Activated CD4-positive, alpha-beta T cell treated with anti-CD3 and anti-CD28 coated beads, Interleukin-2, amount 10 ng/mL, durations not matched to agents 24 days and 14 days (primary cell): ENCODE measurements at places on chromosomes 6 and 20. TPM values are rescaled to one million over a fixed set of nuclear protein-coding genes. Genes with fewer than 3 reads are reported as not detected.

Gene IL17A
- not detected in 2 replicates for total RNA-seq

Gene GCNT2
- 1.9 and 2.5 TPM in 2 replicates for total RNA-seq

Gene BNIP5
- total RNA-seq: not detected in 2 replicates

Gene KLC4
- 9.5 and 10.7 TPM in 2 replicates for total RNA-seq

Gene PKHD1
- total RNA-seq: not detected in 2 replicates

Gene UST
- total RNA-seq: 0.70 and 0.90 TPM in 2 replicates

Gene COL20A1
- not detected in 2 replicates for total RNA-seq

Gene PTPRK
- 3.6 and 5.4 TPM in 2 replicates for total RNA-seq

Gene ABHD12
- 28.7 and 30.0 TPM in 2 replicates for total RNA-seq

Gene EPHA7
- total RNA-seq: not detected in 2 replicates

Gene RIMS4
- total RNA-seq: not detected in 2 replicates

Gene PROKR2
- not detected in 2 replicates for total RNA-seq

Gene FAM217A
- total RNA-seq: not detected in 2 replicates

Gene HUS1B
- 2.1 and 3.3 TPM in 2 replicates for total RNA-seq

Gene THBD
- total RNA-seq: not detected in 2 replicates

Gene ADGRG6
- total RNA-seq: not detected in 2 replicates

Gene PREP
- 55.2 and 56.2 TPM in 2 replicates for total RNA-seq

Gene PERP
- 4.8 TPM in 2 replicates for total RNA-seq

Gene ECT2L
- total RNA-seq: not detected in 2 replicates

Gene NRSN1
- total RNA-seq: not detected in 2 replicates

Gene AGPAT4
- 6.8 and 7.1 TPM in 2 replicates for total RNA-seq

Gene CRISP3
- total RNA-seq: not detected in 2 replicates

Gene NRN1
- 4.0 and 4.8 TPM in 2 replicates for total RNA-seq
